ENCODE measurements at places on chromosomes 13 and 19.

GRCh38 chr13:23715762-23716235 is 145.6 kb downstream of the TNFRSF19 start:
- DNase-seq: no peak

DNA sequence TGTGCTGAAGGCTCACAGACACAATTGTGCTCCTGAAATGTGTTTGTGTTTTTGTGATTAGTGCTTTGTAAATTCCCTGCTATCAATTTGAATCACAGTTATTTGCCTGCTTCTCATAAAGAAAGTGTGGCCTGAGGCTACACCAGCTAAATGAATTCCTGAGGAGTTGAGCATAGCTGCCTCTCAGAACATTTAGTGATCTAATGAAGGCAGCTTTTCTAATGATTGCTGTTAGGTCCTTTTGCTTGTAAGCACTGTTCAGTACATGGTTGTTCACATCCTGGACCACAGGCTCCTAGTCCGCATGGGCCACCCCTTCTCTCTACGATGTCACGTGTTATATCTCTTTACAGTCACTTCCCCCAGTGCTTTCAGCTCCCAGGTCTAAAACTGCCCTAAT is 238.2 kb downstream of the B3GLCT start:
- no peak for DNase-seq

DNA sequence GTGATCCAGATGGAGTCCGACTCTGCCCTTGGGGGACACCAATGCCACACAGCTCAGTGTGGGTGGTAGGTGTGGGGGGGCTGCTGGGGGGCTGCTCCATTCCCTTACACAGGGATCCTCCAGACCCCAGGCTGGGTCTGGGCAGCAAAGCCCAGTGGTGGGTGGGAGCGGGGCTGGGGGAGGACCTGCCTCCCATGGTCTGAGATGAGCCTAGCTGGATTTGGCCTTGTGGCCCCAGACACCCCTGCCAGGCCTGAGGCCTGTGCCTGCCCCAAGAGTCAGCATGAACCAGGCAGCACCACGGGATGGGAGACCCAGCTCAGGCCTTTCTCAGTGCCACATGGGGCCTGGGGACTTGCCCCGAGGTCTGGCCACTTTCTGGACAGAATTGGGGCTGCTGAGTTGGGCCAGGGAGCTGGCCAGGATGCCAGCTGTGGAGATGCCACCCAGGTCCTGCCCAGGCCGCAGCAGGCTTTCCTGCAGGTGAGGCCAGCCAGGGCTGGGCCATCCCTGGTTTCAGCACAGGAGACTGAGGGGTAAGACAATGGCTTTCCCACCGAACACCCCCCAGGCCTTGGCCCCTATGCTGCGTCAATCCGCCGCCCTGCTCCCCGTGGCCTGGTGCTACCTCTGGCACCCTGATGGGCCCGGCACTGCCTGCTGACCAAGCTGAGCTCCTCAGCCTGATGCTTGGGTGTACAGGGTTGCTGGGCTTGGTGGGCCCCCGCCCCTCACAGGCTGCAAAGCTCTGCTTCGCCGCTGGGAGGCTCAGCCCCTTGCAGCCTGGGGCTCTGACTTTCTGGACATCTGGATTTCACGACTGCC is 24.2 kb downstream of the CEBPG start:
- no peak for DNase-seq

DNA sequence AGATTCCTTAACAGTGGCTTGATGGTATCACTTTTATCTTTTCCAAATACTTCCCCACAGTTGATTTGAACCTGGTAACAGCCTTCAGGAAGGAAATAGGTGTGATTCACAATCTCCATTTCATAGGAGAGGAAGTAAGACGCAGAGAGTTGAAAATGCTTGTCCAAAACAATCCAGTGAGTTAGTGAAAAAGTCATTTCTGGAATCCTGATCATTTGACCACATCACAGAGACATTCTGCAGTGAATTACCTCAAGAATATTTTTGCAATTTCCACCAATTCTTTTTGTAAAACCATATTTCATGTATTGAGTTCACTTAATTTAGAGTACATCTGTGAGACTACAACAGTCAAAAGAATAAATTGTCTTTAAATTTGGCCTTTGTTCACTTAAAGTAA is 292.8 kb downstream of the DCLK1 start:
- peak; percentile 28 for DNase-seq

DNA sequence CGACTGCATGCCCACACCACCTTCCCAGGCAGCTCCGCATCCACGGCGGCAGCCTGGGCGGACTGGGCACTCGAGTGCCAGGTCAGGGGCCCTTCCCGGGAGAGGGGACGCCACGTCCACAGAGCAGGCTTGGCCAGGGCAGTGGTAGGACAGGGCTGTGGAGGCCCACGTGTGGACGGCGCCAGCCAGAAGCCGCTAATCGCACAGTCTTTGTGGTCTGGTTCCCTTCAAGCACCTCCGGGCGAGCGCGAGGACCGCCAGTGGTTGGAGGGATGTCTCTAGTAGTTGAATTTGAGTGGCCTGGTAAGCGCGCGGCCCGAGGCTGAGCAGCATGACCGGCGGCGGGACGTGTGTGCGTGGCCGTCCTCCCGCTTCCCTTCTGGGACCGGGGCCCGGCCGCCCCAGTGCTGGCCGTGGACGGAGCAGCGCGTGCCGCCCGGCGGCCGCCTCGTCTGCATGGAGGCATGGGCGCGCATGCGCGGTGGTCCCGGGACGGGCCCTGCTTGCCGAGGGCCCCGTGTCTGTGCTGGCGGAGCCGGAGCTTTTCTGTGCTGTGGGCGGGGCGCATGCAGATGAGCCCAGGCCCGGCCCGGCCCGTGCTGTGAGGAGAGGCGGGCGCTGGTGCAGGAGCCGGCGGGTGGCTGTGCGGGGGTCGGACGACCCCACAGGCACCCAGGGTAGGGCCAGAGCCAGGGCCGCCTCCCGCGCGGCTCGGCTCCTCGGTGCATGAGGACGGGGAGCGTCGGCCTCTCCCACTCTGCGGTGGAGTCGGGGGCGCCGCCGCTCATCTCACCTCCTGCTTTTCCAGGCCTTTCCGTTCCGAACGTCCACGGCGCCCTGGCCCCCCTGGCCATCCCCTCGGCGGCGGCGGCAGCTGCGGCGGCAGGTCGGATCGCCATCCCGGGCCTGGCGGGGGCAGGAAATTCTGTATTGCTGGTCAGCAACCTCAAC is 8.6 kb downstream of the PTBP1 start:
- no peak for DNase-seq

- DNase-seq: no peak
Observed at GRCh38 chr13:97477844-97478243, 43.9 kb downstream of the RAP2A start.

GRCh38 chr19:8311461-8312260 is 3.5 kb upstream of the CD320 start:
- DNase-seq: no peak

DNA sequence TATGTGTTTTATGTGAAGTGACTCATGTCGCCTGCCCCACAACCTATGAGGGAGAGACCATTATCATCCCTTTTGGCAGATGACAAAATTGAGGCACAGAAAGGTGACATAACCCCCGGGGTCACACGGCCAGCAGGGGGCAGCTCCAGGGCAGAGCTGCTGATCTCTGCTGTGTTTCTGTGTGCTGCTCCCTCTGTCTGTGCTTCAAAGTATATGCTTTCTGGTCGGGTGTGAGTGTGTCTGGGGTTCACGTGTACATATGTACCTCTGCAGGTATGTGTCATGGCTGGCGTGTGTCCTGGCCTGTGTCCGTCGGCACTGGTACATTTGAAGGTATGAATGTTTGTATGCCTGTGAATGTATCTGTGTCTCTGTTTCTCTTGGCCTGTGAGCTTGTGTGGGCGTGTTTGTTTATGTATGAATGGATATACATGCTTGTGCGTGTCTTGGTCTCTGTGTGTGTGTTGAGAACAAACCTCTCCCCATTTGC is 7.1 kb downstream of the LIPE start:
- no peak for DNase-seq

DNA sequence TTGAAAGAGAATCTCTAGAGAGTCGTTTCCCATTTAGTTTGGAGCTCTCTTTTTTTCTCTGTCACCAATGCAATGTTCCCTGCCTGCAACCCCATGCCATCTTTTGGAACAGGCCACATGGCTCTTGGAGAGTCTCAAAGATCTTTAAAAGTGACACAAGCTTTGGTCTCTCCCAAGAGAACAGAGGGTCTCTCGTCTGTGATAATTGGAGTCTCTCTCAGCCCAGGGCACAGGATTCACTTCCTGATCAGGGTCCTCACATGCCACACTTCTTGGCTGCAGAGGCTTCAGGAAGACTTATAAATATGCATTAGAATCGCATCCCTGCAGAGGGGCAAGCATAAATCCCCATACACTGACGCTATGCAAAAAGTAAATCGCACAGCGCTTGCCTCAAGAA is 240.5 kb downstream of the IRS2 start:
- no peak for DNase-seq

GRCh38 chr19:37817180-37817981 is 38.0 kb upstream of the ZNF573 start:
- peak; percentile 4 for DNase-seq

GRCh38 chr19:44570984-44571684 is 41.7 kb upstream of the CEACAM20 start:
- peak; percentile 55 for DNase-seq

- DNase-seq: no peak
Observed at GRCh38 chr19:53696951-53697350, 65.2 kb downstream of the DPRX start.

DNA sequence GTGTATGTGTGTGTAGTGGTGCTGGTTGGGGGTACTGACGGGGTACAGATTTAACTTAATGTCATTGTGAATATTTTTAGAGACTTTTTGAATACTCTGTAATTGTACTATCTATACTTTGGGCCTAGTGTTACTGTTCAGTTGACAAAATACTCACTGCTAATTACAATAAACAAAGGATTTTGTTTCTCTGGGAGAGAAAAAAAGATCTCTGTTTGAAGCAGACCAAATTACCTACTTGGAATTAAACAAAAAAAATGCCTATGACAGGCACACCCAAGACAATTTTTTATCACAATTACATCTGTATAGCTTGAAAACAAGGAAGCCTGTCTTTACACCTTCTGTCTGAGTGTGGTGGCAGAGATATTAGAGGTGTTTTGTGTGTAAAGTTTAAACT is 45.1 kb downstream of the OLFM4 start:
- DNase-seq: no peak

GRCh38 chr13:32988608-32989289 is 27.5 kb upstream of the KL start:
- DNase-seq: no peak

DNA sequence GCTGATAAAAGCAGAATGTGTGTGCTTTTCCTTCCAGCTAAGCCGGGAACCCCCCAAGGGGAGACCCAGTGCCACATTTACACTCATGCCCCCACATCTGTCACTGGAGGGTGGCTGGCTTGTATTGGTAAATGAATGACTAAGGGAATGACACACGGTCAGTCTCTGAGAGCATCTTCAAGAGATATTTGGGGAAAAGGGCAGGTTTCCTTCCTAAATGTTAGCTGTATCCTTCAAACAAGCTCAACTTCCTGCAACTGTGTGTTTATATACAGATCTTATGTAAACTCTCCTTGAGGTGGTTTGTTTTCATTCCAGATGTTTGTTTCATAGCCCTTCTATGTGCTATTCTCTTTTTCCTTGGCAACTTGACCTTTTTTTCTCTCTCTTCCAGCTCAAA is 192.6 kb downstream of the COL4A1 start:
- DNase-seq: no peak

DNA sequence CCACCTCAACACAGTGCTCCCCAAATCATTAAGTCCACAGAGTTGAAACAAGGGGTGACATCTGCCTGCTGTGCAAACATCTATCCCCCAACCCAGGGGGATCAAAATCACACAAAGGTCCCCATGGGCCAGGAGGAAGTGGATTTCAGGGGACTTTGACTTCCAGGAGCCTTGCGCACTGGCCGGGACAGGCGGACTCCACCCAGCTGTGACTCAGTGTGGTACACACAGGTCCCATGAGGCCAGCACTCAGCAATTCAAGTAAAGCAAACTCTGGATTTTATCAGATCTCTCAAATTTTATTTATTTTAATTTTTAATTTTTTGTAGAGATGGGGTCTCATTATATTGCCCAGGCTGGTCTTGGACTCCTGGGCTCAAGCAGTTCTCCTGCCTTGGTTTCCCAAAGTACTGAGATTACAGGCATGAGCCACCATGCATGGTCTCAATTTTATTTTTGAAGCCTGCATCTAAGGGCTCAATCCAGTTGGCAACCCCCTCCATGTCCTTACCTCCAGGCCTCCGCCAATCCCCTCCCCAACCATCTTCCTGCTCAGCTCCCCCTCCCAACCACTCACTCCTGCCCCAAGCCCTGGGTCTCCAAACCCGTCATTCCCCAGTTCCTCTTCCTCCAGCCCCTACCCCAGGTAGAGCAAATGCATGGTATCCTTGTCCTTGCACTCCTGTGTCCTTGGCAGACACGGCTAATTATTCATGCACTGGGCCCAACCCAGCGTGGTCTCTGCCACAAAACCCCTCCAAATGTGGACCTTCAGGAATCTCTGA is 18.2 kb downstream of the ARHGAP33 start:
- no peak for DNase-seq

DNA sequence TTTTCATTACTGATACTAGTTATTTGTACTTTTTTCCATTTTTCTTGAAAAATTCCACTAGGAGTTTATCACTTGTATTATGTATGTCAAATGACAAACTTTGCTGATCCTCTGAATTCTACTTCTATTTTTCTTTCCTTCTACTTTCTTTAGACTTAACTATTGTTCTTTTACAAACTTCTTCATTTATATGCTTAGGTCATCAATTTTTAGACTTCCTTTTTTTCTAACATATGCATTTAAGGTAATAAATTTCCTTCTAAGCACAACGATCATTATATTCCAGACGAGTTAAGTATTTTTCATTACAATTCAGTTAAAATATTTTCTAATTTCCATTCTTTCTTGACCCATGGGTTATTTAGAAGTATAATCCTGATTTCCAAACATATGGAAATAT is 240.8 kb downstream of the NHLRC3 start:
- DNase-seq: no peak

- DNase-seq: no peak
Observed at GRCh38 chr13:110397436-110398115, 90.5 kb downstream of the COL4A2 start.

DNA sequence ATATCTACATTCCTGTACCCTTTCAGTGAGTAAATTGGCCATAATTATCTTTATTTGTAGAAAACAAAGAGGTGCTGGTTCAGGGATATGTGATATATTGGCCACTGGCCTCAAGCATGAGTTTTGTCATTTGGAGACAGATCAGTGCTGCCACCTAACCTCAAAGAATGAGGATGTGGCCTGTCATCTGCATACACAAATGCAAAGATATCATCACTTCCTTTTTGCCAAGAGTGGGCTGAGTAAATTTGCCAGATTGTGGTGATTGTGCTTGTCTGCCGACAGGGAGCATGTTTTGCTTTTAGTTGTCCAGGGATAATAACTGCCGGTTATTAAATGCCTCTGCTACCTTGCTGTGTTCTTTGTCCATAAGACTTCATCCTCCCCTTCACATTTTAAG is 44.2 kb downstream of the WASF3 start:
- DNase-seq: no peak

Measured in AG09319 (cell line).